ENCODE measurements at places on chromosomes 16 and 17.

DNA sequence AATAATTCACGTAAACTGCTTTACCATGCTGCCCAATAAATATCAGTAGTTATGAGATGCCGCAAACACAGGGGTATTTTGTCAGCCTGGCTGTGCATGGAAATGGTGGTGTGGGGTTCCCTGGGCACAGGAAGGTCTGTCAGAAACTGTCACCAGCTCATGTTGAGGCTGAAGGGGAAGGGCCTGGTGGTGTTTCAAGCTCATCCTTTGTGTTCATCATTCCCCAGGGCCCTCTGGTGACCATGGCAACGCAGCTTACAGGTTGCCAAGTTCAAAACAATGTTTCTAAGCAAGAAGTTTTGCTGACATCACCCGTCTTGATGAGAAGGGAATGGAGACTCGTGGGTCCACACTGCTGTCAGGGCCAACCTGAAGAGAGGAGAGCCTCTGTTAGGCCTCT lies 348.9 kb upstream of the C16orf82 start:
- no peak for DNase-seq

DNA sequence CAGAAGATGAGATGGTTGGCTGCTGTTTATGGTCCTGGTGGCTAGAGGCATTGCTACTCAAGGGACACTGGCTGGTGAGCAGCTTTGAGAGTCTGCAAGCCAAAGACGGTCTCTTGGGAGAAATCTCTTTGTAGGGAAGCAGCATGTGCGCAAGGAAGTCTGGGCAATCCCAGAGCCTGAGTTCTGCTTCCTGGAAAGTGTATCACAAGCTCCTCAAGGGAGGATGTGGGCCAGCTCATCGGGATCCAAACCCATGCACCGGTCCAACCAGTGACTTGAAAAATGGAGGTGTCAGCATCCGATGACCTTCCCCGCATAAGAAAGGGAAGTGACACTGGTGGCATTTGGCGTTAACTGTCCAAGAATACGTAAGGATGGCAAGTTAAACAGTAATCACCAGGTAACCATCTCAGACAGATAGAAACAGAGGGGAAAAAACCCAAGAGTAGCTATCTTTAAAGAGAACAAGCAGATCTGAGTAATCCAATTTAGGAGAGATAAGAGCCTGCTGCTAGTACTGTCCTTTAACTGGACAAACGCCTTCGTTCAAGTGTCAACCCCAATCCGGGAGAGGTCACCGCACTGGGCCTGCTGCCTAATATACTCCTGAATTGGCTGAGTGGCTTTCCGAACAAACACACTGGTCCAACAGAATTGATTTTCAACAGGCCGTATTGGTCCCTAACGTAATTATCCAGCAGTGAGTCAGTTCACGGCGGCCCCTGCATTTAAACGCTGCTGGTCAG lies 303.0 kb upstream of the ZFHX3 start:
- DNase-seq = no peak

GRCh38 chr16:84434800-84435199 lies 66.5 kb downstream of the ATP2C2 start:
- DNase-seq = no peak

- DNase-seq = no peak
Measured at GRCh38 chr16:81673432-81673831, 105.7 kb upstream of the PLCG2 start.

DNA sequence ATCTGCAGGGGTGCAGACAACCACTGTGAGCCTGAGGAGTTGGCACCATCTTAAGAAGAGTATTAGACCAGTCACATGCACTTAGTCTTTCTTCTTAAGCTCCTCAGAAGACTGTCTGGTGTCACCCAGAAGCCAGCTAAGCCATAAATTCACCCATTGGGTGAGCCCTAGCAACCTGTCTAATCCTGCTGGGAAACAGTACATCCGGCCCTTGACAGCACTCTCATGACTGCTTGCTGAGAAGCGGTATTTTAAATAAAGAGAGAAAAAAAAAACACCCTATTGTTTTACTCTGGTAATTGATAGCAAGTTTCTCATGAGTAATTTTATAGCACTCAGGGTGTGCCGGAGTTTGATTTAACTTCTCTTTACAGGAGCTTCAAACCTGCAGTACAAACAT lies 134.7 kb downstream of the SOX9 start:
- no peak for DNase-seq

GRCh38 chr16:57985204-57986181 lies 14.6 kb upstream of the CNGB1 start:
- DNase-seq = no peak

GRCh38 chr16:6149031-6149430 lies 1051.4 kb upstream of the EEF2KMT start:
- no peak for DNase-seq

DNA sequence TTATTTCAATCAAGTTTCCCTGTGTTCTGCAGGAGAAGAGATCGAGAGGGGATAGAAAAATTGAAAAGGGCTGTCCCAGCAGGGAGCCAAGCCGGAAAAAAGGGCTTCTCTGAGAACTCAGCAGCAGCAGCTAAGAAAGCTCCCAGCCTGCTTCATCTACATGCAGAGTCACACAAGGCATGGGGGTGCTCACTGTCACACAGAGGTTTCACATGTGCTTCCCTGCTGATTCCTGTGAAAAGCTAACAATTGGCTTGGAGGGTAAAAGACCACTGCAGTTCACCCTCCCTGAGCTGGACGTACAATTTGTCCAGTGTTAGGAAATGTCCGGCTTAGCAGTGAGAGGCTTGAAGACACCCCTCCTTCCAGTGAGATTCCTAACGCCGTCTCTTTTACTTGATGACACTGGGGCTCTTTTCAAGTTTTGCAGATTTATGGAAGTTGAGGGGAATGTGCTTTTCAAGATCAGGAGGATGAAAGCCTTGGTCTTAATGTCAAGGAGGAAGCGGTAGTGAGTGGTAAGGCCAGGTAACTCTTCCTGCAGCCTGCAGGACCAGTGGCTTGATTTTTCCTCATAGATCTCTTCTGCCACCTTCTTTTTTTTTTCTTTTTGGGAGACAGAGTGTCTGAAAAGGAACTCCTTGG lies 85.6 kb downstream of the WNT3 start:
- peak; percentile 34 for DNase-seq

- no peak for DNase-seq
Measured at GRCh38 chr16:69494991-69495392, 70.6 kb downstream of the CYB5B start.

DNA sequence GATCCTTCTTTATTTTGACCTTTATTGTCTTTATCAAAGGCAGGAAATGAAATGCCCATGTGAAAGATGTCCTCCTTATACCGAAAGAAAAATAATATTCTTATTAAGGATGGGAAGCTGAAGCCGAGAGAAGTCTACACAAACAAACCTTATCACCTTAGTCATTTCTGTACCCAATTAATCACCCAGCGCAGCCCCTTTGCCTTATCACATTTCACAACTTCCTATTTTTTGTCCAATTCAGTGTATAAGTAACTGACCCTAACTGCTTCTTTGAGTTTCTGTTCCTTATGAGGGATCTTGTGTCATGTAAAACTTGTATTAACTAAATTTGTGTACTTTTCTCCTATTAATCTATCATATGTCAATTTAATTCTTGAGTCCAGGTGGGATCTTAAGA lies 16.4 kb upstream of the CCL23 start:
- DNase-seq = no peak

GRCh38 chr16:73056448-73056847 lies 8.5 kb upstream of the ZFHX3 start:
- no peak for DNase-seq

GRCh38 chr17:1220346-1220745 lies 40.6 kb upstream of the ABR start:
- DNase-seq = no peak

Data from fibroblast of upper back skin (primary cell).